SJSA1 (cell line): ENCODE measurements at places on chromosomes 16 and 17. TPM values are rescaled to one million over a fixed set of nuclear protein-coding genes. Genes with fewer than 3 reads are reported as not detected.

- DNase-seq: no peak
These were observed 3.4 kb upstream of the SLC38A10 start for GRCh38 chr17:81298325-81298990.

DNA sequence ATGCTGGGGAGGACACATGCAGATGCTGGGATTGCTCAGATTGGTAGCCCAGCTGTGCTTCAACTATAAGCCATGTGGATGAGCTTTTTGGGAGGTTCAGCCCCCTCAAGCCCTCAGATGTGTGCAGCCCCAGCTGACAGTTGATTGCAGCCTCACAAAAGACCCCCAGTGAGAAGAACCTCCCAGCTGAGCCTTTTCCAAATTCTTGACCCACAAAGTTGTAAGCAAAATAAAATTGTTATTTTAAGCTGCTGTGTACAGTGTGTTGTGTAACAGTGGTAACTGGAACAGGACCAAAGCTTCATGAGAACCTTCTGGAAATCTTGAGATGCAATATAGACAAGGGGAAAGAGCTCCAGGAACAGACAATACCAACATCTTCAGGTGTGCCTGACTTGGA is 156.8 kb upstream of the IRX3 start:
- no peak for DNase-seq

DNA sequence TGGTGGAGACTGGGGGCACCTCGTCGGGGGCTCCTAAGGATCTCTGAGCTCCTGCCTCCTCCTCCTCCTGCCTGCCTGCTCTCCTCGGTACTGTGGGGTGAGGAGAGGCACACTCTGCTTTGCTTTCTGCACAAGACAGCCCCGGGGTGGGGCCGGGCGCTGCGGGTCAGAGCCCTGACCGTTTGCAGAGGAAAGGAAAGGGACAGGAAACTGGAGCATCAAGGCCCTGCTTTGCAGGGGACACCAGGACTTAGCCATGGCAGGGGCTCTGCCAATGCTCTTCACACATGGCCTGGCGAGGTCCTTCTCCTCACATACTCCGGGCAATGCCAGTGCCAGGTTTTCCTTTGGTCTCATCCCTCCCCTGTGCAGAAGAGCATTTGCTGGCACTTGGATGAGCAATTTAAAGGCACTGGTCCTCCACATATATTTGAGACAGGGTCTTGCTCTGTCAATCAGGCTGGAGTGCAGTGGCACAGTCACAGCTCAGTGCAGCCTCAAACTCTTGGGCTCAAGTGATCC is 23.8 kb upstream of the DOC2B start:
- DNase-seq: no peak

GRCh38 chr17:6120351-6120750 is 50.2 kb downstream of the WSCD1 start:
- no peak for DNase-seq

GRCh38 chr16:54318941-54319340 is 32.4 kb upstream of the IRX3 start:
- no peak for DNase-seq

DNA sequence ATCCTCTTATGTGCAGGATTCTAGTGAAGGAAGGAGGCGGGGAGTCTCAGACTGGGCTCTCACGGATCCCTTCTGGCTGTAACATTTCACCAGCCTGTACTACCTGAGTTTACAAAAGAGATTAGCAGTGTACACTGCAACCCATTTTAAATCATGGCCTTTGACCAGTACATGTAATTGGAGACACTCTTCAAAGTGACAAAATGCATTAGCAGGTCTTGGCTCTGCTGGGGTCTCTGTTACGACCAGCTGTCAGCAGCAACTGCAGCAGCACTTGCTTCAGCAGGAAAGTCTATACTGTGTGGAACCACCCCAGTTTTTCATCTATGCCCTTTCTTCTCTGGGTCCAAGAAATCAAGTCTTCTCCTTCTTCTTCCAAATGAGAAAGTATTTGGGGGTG is 322.8 kb upstream of the ASIC2 start:
- DNase-seq: no peak

Gene KRTAP4-4
- not detected in 2 replicates for total RNA-seq

Gene PPP1R1B
- total RNA-seq: not detected in 2 replicates

DNA sequence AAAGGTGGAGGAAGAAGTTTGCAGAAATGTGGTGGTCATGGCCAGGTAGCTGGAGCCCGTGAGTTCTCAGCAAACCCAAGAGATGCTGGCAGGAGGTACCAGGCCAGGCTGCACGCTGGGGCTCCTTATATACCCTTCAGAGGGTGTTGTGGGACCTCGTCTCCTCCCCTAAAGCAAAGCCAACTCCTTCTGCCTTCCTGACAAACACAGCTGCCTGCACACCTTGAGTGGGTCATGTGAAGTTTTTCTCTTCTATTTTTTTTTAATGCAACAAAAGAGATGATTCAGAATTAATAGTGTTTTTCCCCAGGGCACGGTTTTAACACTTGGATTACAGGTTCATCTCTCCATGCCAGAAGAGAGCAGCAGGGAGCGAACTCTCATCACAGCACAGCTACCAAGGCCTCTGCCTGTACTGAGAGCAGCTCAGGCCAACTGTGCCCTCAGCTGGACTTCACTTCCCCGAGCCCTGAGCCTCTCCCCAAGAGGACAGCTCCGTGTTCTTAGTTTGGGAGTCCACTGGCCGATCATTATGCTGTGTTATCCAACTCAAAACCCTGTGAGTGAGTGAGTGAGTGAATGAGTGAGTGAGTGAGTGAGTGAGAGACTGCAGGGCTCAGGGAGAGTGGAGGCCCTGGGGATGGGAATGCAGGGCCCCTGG is at the start of gene KRT15:
Gene KRT15, minus strand, starts transcription at position 102 of the 661 bp plus-strand sequence. Its CDS starts 63 bp downstream, at position 39.
- no peak for DNase-seq

DNA sequence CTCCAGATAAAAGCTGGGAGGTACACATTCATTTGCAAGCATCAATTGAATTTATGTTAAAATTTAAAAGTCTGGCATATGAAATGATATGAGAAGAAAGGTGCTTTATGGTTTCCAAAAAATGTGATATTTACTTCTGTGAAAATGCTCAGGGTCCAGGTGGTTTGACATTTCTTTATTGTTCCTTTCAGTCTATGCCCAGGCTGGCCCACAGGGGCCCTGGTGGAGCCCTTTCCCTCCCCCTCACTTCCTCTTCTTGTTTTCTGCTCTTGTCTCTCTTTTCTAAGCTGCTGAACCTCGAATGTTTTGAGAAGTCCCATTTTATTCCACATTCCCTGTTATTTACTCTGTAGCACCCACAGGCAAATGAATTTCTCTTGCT is 127.8 kb downstream of the HS3ST3B1 start:
- DNase-seq: no peak

DNA sequence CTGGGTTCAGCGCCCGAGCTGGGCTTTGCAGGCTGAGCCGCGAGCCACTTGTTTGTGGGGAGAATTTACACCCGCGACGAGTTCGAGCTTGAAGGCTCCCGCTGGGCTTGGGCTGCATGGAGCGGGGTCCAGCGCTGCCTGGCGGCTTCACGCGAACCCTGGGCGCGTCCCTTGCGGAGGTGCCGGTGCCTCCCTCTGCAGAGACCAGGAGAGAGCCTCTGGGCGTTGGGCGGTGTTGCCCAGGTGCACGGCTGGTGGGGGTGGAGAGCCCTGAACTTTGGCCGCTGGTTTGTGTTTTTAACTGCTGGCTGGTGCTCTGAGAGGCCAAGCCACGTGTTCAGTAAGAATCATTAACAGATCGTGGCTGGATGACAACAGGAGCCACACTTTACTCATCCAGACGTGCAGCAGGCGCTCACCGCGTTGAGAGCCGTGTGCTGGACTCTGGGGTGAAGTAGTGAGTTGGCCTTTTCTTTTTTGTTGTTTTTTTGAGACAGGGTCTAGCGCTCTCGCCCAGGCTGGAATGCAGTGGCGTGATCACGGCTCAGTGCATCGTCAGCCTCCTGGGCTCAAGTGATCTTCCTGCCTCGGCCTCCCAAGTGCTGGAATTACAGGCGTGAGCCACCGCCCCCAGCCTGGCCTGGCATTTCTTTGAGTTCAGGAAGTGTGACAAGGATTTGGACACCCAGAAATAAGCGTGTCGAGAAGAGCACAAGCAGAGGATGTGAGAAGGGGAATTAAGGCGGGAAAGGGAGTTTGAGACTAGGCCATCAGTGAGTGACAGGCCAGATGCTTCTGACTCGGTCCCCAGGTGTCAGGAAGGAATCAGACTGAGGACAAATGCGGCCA is 827 bp downstream of the CDK10 start:
- DNase-seq: peak; percentile 62

Gene FBXW10
- total RNA-seq: 0.05 TPM in 1 of 2 replicates, not detected in the other

Gene MILR1
- not detected in 2 replicates for total RNA-seq

Gene HSF4
- total RNA-seq: 3.9 and 12.8 TPM in 2 replicates

- peak; percentile 70 for DNase-seq
These were observed at the start of gene DNASE1 for GRCh38 chr16:3654249-3654991. TSS of gene DNASE1 (plus strand) at chr16:3654691. CDS start at chr16:3655374, 683 bp downstream.

- DNase-seq: peak; percentile 18
These were observed 28.2 kb downstream of the TNFRSF13B start for GRCh38 chr17:16943541-16944333.

Gene CD300LB
- not detected in 2 replicates for total RNA-seq

Gene PYY
- total RNA-seq: not detected in 2 replicates

DNA sequence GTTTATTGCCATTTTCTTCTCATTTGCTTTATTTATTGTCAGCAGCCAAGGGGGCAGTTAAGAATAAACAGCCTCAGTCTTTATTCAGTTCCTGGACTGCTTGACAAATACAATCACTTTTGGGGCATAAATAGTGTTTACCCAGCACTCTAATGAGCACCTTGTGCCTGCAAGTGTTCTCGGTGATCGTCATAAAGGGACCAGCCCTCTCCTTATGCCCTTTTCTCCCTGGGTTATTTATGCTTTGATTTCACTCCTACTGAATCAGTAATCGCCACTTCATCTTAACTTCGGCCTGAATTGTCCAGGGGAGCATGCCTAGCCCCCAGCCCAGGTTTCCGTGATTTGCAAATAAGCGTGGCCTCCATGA is 55.7 kb upstream of the CACNG5 start:
- DNase-seq: no peak

DNA sequence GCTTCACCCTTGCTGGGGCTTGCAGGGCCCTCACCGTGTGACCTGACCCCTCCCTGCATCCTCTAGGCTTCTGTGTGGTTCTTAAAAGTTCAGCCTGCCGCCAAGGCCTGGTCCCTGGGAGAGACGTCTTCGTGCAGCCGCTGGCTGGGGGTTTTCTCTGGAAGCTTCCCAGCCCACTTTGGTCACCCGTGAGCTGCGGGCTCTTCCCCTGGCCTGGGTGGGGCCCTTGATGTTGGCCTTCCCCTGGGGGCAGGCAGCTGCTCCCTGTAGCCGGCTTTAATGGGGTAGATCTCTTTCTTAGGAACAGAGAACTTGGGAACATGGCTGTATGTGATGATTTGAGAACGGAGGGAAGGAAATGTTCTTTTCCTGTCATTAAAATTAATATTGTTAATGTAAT is 32.7 kb downstream of the ZNF750 start:
- no peak for DNase-seq

GRCh38 chr17:6570731-6571451 is 14.5 kb upstream of the PITPNM3 start:
- DNase-seq: no peak
